ENCODE measurements at places on chromosomes 3 and 15.

DNA sequence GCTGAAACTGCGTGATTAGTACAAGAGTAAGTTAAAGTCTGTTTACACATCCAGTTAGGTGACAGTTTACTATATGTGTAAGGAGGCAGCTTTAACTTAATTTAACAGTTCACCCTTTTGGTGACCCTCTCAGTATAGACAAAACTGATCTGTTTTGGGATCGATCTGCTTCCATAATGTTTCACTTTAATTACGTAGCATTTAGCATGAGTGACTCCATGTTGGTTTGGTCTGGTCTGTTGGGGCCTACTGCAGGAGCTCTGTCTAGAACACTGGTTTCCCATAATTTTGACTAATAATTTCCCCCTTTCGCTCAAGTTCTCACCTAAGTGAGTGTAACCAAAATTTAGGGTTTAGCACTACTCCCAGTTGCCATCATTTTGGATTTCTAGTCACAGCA, 6.4 kb upstream of the SECISBP2L start:
- no peak for DNase-seq

- DNase-seq: no peak
Observed at GRCh38 chr3:160567774-160568173, 2.4 kb upstream of the KPNA4 start.

GRCh38 chr15:44769521-44769920, 33.2 kb downstream of the TRIM69 start:
- no peak for DNase-seq

GRCh38 chr3:44926172-44926571, 49.8 kb downstream of the ZDHHC3 start:
- DNase-seq: no peak

GRCh38 chr3:24259901-24260512, 234.6 kb downstream of the THRB start:
- DNase-seq: no peak

DNA sequence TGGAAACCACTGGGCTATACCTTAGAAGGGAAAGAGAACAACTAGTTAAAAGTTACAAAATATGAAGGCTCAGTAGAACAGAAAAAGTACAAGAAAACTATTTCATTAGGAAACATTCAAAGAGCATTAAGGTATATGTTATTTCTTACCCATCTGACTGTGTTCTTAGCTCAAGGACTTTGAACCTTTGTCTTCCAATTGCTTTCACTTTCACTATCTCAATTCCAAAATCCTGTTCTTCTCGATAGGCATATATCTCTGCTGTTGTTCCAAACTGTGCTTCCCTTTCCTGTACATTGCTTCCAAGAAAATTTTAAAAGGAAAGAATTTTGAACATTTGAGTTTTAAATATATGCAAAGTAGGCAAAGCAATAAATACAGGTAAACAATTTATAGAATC, 6.9 kb downstream of the CRBN start:
- DNase-seq: no peak

DNA sequence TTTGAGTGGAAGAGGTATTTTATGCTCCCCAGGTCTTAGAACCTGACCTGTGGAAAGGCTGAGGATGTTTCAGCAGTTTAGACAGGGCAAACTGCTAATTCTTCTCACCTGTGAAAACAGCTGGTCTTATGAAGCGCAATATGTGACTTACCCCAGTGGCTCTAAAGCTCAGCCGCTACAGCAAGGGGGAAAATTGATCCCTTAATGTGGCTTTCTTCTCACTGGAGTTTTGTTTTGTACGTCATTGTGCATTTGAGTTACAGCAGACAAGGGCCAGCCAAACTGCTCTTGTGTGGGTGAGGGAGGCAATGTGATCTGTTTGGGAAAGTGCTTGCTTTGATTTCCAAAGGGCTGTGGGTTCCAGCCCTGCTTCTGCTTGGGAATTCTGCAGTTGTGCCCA, 293.4 kb upstream of the LRRFIP2 start:
- no peak for DNase-seq

DNA sequence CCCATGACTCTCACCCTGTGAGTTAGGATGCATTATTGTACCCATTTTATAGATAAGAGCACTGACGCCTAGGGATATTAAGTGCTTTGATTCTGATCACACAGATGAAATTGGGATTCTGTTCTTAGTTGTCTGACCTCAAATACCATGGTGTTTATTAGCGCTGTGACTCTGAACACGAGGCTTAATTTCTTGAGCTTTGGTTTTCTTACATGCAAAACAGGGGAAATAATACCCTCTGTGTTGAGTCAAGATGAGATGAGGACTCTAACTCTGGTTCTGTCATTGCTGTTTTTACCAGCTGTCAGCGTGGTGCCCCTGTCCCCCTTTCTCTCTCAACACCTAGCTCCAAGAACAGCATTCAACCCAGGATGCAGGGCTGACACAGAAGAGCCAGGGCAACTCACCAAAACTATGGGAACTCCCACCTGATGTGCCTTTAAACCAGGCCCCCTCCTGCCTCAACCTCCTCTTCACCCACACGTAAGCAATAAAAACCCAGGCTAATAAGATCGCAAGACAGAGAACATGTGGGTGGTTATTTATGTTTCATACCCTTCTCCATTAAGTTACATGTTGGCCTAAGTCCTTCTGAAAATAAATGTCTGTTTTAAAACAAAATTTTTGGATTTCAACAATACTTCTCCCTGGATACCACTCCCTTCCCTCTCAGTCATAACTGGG, 100.1 kb upstream of the SPATA12 start:
- no peak for DNase-seq

- DNase-seq: no peak
Observed at GRCh38 chr15:57639306-57639705, 47.6 kb downstream of the MYZAP start.

GRCh38 chr3:16528106-16528505, 14.6 kb upstream of the RFTN1 start:
- DNase-seq: no peak

- DNase-seq: no peak
Observed at GRCh38 chr15:95894407-95894956, 436.0 kb upstream of the NR2F2 start.

DNA sequence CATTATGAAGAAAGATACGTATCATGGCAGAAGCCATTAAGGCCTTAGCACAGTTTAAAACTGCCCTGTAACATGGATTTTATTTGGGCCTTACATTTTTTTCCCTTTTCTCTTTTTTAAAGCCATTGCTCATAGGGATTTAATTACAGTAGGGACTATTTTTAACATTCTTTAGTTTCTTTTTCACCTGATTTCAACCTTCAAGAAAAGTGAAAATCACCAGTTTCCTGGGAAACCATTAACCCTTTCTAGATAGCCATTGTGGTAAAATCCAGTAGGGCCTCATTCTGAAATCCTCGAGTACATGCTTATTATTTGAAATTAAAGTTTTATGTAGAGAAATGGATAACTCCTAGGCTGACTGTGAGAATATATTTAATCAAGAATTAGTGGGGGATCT, 3.1 kb downstream of the SPRED1 start:
- DNase-seq: no peak

DNA sequence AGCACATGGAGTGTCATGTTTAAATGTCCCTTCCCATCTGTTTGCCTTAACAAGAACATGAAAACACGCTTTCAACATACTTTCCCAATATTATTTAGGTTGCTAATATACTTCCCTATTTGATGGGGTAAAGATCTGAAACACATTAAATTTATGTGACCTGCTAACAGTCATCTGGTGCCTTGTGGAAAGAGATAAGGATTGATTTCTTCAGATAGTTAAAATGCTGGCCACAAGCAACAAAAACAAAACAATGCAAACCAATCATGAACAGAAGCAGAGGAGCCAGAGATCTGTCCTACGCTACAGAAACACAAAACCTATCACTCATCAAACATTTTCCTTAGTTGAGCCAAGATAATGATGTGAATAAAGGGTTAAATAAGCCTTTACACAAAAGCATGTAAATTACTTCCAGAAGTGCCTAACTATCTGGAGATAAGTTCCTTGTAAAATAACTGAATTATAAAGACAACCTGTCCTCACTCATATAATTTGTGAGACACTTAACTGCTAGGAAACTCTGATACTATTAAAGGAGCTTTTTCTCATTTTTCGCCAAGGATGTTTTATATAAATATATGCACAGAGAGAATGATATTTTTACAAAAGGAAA, 109.9 kb downstream of the NSUN3 start:
- DNase-seq: no peak

- peak; percentile 62 for DNase-seq
Observed at GRCh38 chr15:35751413-35752133, 205.6 kb upstream of the DPH6 start.

DNA sequence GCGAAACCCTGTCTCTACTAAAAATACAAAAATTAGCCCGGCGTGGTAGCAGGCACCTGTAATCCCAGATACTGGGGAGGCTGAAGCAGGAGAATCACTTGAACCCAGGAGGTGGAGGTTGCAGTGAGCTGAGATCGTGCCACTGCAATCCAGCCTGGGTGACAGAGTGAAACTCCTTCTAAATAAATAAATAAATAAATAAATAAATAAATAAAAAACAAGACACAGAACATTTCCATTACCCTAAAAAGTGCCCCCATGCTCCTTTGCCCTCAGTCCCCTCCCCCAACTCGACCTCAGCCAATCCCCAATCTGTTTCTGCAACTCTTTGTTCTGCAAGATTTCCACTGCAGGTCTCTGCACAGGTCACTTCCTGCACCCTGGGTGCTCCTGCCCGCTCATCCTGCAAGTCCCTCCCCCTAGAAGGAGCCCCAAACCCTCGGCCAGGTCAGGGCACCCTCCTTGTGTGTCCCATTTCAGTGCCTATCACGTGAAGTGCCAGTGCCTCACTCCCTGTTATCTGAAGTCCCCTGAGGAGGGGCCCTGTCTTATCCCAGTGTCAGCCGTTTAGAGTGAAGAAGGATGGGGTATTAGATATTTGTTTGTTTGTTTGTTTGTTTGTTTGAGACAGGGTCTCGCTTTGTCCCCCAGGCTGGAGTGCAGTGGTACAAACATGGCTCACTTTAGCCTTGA, 1.1 kb downstream of the FAM240A start:
- DNase-seq: no peak
